ENCODE measurements at places on chromosomes 5 and 9.

GRCh38 chr5:132656774-132657355, 1.1 kb upstream of the IL13 start:
- DNase-seq = no peak

- peak; percentile 31 for DNase-seq
Observed at GRCh38 chr9:128254855-128255759, 20.7 kb downstream of the GOLGA2 start.

DNA sequence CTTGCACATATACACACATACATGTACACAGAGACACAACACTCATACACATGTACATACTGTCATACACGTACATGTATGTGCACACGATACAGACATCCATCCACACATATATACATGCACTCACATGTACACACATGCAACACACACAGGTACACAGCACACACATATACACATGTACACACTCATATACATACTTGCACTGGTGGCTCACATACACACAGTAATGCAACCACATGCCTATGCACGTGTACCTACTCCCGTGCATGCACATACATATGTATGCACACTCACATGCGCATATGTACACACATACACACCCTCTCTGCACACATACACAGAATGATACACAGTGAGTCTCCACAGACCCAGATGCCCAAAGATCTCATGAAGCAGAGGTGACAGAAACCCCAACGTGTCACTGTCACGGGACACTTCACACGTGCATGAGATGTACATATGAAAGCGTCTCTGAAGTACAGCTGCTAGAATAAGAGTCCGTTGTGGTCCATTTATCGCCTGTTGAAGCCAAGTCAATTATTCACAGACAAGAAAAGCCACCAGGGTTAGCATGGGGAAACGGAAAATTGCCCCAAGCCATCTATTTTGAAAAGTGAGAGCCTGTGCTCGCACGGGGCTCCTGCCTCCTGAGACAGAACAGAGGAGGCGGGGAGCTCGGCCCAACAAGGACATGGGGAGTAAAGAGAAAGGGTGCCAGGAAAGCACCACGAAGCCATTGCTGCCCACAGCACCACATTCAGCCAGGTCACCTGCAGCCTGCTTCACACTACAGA, 24.9 kb downstream of the LPCAT1 start:
- DNase-seq = no peak

- no peak for DNase-seq
Observed at GRCh38 chr9:84669288-84670137, at the start of gene NTRK2. NTRK2 (plus strand) TSS chr9:84669729; CDS start chr9:84670749, 1,020 bp downstream.

DNA sequence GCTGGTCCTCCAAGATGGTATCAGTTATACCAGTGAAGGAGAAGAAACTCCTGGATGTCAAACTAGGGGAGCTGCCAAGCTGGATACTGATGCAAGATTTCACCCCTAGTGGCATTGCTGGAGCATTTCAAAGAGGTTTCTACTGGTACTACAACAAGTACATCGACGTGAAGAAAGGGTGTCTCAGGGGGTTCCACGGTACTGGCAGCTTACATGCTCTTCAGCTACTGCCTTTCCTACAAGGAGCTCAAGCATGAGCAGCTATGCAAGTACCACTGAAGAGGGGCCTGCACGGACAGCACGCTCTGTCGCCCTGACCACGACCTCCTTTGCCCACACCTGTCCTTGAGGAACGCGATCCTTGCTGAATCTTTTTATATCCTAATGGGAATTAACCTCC, 19.5 kb downstream of the ACTL7B start:
- no peak for DNase-seq

DNA sequence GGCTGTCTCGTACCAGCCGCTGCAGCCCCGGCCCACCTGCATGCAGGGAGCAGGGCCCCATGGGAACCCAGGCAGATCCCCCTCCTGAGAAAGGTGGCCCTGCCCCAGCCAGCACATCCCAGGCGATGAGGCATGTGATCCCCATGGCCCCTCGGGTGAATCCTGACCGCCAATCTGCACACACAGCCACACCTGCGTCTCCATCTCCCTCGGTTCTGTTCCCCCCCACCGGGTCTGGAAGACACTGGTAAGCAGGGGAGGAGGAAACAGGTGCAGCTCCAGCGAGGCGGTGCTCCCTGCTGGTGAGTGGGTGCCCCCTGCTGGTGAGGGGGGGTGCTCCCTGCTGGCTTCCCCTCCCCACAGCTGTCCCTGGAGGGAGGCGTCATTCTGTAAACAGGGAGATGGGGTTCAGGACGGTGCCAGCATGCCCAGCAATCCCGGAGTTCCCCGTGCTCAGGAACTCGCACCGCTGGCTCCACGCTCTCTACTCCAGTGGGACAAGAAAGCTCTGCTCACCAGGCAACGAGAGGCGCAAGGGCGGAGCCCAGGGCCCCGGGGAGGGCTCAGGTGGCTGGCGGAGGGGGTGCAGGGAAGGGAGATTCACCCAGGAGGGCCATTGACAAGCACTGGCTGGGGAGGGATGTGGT, 28.4 kb upstream of the SLC12A7 start:
- DNase-seq = peak; percentile 56

DNA sequence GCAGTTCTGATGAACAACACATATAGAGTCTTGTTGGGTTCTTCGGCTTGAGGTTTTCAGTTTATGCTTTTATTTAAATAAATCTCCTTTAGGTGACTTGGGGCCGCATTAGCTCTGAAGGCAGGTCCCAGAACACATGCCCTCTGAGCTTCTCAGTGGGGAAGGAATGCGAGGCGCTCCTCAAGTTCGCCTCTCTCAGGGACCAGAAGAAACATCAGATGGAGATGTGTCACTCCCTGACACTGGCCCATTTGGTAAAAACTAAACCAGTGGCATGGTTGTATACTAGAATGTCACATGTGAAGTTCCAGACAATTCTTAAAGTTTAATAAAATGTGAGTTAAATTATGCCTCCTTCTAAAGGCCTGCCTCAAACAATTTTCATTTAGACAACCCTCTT, 1.9 kb downstream of the MACROH2A1 start:
- no peak for DNase-seq

GRCh38 chr9:95089257-95090022, 228.1 kb downstream of the FANCC start:
- DNase-seq = no peak

- DNase-seq = no peak
Observed at GRCh38 chr9:77743386-77743785, 95.3 kb upstream of the GNA14 start.

DNA sequence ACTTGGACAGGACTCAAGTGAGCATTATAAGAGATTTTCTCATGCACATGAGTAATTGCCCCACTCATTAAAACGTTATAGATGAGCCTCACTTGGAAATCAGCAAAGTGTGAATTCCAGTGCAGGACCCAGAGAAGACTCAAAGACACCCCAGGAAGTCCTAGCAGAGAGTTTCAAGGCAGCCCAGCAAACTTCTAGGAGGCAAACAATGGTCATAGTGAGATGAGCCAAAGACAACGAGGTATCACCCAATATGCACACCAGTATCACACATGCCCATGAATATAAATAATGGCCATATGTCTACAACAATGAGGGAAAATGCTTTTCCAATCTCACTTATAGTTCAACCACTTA, 245.9 kb downstream of the ACTL7B start:
- DNase-seq = no peak

DNA sequence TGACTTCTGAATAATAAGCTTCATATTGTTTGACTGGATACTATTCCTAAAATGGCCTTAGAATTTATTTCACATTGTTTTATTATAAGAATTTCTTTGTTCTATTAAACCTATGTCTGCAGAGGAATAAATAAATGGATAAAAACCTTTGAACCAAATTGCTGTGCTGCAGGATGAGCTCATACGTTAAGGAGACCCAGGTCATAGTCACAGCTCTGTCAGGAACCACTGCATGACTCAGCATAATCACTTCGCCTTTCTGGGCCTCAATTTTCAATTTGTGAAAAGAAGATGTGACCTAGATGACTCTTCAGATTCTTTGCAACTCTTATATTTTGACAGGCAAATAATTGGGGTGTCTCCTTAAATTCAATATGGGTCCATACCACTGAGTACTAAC, 36.7 kb upstream of the HMHB1 start:
- no peak for DNase-seq

- no peak for DNase-seq
Observed at GRCh38 chr5:65913519-65913918, 12.9 kb upstream of the ERBIN start.

GRCh38 chr9:93147632-93148031, 13.6 kb upstream of the NINJ1 start:
- no peak for DNase-seq

DNA sequence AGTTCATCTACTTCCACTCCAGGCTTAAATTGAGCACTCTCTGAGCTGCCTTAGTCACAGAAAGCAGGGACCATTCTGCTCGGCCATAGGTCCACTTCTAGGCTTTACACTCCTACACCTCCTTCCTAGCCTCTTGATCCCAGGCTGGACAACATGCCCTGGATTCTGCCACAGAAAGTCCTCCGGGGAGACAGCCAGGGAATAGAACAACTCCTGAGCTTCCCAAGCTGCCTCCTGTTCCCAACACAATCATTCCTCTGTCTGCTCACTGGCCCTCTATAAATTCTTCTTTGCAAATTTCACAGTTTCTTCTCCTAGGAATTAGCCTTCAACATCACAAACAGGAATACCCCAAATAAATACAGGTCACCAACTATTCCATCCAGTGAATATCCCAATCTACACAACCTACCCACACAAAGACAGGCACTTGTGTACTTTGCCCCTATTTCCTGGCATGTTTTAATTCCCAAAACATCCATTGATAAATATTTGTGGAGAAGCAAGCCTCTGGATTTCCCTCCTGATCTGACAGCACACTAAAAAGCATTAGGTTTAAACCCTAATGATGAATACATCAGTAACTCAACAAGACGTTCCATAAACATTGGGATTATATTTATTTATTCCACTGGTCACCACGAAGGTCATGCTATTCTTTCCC, 125.5 kb downstream of the ENC1 start:
- no peak for DNase-seq

DNA sequence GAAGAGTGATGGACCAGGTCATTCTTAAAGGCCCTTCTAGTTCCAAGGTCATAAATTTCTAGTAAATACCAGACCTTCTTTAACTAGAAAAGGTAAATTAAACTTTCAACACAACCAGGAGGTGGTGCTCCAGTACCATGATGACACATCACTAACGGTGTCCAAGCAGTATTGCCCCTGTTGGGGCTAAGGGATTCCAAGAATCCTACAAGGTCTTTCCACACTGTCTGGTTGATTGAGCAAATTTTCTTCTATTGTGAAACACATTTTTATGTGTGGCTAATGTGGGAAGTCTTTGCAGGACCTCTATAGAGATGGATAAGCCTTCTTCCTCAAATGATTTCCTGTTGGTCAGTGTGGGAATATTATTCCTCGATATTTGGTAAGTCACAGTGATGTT, 459.6 kb upstream of the PAPPA start:
- no peak for DNase-seq

DNA sequence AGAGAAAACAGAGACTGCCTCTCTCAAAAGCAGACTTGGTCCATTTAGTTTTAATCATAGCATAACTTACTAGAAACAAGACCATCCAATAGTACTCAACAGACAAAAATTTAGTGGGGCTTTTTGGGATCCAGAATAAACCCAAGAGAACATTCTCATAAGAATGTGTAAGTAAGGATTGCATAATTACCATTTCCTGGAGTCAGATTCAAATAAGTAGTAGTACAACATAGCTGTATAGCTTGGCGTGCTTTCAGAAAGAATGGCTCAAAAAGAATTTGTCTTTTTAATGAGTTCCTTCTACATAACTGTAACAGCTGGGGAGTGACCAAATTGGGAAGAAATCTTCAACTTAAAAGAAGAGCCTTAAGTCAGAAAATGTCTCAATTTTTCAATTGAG, 145.4 kb downstream of the DENND1A start:
- DNase-seq = no peak

DNA sequence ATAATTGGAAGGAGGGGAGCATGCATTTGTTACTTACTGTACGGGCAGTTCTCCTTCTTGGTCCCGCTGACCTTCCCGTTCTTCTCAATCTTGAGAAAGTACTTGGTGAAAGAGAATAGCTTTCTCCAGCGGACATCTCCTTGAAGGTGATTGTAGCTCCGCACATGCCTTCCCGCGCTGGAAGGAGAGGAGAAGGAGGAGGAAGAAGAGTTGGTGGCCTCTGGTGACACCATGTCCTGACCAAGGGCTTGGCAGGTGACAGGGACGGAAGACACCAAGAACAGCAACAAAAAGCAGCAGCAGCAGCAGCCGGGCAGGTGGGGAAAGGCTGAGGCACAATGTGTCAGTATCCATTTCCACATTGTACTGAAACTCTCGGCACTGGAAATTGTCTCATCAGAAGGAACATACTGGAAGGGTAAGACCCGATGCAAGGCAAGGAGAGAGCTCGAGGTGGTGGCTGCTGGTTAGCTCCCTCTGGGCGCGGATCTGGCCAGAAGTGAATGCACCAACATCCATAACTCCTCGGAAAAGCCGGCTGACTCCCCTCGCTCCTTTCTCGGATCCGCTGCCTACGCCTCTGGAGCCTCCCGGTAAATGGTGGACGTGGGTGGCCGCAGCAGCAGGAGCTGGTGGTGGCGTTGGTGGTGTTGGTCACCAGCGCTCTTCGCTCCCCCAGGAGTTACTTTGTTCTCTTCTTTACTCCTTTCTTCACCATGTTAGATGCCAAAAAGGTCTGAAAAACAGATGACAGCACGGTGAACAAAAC, 715 bp downstream of the FGF10 start:
- DNase-seq = no peak

DNA sequence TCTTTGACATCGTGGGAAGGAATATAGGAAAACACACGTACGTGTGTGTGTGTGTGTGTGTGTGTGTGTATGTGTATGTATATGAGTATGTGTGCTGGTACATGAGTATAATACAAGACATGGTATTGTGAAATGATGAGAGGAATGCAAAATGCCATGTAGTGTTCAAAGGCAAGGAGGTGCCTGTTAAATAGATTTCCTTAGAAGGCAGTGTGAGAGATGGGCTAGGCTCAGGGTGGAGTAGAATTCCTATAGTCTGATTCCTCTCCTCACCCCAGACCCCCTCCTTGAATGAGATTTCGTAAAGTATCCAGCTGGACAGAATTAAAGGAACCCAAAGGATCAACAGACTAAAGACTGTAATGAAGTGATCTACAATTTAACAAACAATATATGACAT, 11.1 kb downstream of the GPR21 start:
- DNase-seq = no peak

DNA sequence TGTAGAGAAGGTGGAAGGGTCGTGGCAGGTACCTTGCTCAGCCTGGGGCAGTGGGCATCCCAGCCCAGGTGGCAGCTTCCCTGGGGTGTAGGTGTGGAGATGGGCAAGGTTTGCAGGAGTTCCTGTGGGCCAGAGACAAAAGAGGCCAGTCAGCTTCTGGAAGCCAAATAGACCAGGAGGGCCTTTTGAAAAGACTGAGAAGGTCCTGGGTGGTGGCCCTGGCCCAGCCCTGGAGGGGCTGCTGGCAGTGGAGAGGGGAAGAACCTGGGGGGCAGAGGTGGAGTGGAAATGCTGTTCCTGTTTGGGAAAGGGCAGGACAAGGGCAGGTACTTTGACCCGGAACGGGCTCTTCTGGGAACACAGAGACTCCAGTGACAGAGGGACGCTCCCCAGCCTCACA, 7.0 kb upstream of the IL3 start:
- no peak for DNase-seq
